CD4-positive, alpha-beta T cell treated with Interleukin-6 for 4 hours (primary cell): ENCODE measurements at places on chromosomes 2 and 18.

DNA sequence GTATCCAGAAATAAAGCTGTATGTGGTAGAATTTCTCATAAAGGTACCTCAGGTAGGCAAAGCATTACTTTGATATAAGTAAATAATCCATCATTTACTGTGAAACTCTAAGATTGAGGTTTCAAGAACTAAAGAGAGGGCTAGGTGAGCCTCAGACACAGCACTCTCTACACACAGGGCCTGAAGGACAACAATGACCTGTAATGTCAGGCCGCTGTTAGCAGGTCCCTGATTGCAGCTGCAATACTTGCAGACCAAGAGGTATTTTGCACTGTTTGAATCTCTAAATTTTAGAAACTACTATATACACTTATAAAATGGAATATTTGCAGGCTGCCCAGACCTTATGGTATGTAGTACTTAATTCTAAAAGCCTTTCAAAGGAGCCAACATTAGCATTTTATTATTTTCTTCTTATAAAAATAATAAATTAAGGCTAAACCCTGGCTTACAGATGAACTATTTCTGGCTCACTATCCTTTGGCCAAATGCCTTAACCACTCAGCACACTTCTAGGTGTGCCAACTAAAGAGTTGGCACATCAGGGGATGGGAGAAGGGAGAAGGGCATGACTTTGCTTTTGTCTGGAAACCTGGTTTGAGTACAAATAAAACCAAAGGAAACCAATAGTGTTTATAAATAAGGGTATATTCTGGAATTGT lies 66.7 kb upstream of the SLC39A10 start:
- DNase-seq = no peak

DNA sequence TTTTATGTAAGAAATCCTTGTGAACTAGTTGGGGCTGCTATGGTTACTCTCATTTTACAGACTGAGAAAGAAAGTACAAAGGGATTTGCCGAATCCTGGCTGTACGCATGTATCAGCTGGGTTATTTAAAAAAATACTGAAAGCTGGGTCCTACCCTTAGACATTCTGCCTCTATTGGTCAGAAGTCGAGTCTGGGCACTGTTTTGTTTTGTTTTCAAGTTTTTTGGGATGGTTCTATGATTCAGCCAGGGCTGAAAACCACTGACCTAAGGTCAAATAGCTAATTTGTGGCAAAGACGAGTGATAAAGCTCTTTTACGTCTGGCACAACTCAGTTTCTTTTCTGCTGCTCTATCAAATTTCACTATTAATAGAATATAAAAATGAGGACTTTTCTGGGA lies 5.9 kb upstream of the SLC8A1 start:
- DNase-seq = no peak

GRCh38 chr2:177598326-177599138 lies 206.0 kb downstream of the AGPS start:
- DNase-seq = no peak

- no peak for DNase-seq
Measured at GRCh38 chr2:82996217-82996616, 1462.9 kb downstream of the SUCLG1 start.

DNA sequence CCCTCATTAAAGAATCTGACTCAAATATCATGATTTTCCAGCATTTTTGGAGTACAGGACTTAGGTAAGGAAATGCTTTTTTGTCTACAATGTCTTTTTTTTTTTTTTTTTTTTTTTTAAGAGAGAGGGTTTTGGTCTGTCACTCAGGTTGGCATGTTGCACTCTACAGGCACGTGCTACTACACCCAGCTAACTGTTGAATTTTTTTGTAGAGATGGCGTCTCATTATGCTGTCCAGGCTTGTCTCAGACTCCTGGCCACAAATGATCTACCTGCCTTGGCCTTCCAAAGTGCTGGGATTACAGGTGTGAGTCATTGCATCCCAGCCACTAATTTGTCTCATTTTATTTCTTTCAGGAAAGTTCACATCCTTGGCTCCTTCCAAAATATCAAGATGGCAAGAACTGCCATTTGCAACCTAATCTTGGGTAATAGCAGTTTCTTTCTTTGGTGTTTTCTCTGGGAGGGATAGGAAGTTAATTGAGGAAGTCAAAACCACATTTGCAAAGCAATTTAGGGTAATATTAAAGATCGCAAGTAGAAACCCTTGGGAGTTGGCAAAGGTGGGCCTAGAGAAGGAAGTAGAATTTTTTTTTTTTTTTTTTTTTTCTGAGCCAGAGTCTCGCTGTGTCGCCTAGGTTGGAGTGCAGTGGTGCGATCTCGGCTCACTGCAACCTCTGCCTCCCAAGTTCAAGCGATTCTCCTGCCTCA lies 15.5 kb downstream of the PNO1 start:
- DNase-seq = no peak

DNA sequence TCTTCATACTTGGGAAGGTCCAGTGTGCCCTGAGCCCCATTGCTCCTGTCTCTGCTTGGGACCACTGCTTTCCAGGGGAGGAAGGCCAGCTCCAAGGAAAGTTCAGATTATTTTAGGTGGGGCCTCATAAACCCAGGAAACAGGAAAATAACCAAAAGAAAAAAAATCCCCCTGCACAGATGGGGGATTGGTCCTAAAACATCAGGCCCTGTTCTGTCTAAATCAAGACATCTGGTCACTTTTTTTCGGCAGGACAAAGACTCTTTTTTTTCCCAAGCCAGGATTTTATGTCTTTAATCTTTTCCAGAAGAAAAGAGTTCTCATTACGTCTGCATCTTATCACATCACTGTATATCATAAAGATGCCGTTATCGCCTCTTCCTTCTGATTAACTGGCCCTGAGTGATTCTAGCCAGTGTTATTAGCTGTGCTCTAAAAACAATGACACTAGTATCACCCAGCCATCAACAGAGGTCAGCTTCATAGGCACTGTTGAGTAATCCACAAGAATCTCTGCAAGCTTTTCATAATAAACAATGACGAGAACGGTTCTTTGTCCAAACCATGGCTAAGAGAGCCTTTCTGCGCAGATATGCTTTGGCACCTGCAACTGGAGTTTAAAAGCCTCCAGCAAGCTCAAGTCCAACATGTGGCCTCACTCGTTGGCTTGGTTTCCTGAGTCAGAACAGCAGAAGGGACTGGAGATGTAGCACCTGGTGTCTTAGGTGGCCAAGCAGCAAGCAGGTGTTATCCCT lies 138.2 kb downstream of the VAPA start:
- DNase-seq = no peak

- no peak for DNase-seq
Measured at GRCh38 chr2:14677039-14677438, 44.5 kb downstream of the LRATD1 start.
